ENCODE measurements at places on chromosomes 4 and X. TPM values are rescaled to one million over a fixed set of nuclear protein-coding genes. Genes with fewer than 3 reads are reported as not detected.

Gene MTMR8
- total RNA-seq: not detected

DNA sequence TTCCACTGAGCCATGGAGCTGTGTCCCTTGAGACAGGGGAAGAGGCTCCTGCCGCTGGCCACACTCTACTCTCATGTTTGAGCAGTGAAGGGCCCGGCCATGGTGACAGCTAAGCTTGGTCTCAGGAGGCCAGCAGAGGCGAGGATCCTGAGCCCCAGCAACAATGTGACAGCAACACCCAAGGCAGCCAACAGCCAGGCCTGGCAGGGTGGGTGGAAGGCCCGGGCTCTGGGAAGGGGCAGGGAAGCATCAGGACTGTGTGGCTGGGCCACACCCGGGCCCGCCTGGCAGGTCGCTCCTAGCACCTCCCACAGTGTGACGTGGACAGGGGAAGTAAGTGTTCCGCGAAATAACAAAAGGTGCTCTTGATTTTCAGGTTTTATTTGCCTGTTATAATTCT, 24.8 kb downstream of the L1CAM start:
- DNase-seq: no peak

DNA sequence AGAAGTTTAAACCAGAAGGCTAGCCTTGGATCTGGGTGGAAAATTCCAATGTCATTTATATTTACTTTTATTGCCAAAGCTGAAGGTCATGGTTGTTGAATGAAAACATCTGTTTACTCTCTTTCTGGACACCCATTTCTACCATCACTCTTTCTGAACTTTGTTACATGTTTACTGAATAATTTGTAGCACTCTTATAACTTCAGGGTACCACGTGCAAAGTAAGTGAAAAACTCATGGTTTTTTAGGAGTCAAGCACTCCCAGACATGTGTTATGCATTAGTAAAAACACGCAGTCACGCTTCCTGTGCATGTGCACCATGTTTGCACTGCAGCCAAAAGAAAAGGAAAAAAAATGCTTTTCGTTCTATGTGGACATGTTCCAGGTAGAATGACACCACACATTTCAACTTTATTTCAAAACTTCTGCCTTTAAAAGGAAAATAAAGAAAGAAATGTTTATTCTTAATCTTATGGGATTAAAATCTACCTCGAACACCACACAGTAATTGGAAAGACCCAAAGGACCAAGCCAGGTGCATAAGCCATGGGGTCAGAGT, 31.4 kb upstream of the ADH1C start:
- DNase-seq: no peak

GRCh38 chrX:71099736-71100135, 4.1 kb downstream of the FOXO4 start:
- DNase-seq: no peak

DNA sequence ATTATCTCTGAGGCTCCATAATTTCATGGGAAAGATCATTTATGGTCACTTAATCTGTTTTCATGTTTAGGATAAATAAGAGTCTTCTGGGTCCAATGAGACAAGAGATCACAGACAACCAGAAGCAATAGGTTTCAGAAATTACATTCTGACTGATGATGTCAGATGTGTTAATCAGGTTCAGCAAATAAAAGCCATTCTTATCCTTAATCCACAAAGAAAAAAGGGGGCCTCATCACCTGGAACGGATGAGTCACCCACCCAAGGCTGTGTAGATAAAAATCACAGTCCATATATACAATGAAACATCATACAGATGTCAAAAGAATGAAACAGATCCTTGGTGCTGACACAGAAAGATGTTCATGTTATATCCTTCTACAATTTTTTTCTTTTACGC, 36.6 kb downstream of the SYTL4 start:
- DNase-seq: no peak

DNA sequence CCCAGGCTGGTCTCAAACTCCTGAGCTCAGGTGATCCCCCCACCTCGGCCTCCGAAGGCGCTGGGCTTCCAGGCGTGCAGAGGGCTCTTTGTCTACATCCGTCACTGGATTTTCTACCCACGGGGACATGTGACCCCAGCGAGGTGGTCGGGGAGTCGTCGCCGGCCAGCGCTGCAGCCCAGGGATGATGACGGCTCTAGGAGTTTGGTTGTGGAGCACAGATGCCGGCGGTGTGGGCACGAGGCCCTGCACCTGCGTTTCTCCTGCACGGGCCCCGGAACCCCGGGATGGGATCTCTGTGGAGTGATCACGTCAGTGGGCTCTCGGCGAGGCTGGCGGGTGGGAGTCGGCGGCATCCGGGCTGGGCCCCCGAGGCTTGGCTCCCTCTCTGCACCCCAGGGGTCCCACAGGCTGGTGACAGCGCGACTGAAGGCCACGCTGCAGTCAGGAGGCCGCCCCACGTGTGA, 9.1 kb upstream of the GTPBP6 start:
- no peak for DNase-seq

Data from LHCN-M2 (cell line).